B cell (primary cell): ENCODE measurements at places on chromosomes 5 and 9. TPM values are rescaled to one million over a fixed set of nuclear protein-coding genes. Genes with fewer than 3 reads are reported as not detected.

The PCSK1 gene
- total RNA-seq: not detected in 2 replicates

- no peak for DNase-seq
These were observed 261.9 kb upstream of the ZNF462 start for GRCh38 chr9:106600955-106601560.

GRCh38 chr9:5448461-5449435 lies 1.6 kb upstream of the CD274 start:
- no peak for DNase-seq

DNA sequence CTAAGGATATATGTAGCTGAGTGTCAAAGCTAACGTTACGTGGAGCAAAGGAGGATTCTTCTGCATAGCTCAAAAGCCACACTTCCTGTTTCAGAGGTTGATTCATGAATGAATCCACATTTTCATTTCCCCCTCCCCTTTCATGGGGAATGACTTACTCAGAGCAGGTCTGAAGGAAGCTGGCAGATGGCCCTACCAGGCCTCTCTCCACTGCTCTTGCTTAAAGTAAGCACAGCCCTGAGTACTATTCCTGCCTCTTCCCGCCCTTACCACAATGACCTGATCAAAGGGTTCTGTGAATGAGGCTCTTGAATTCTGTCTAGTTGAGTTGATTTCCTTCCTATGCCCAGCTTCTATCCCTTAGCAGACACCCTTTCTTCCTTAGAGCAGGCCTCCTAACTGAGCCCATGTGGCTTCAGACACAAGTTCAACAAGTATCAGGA lies 6.3 kb downstream of the IGIP start:
- DNase-seq: no peak

DNA sequence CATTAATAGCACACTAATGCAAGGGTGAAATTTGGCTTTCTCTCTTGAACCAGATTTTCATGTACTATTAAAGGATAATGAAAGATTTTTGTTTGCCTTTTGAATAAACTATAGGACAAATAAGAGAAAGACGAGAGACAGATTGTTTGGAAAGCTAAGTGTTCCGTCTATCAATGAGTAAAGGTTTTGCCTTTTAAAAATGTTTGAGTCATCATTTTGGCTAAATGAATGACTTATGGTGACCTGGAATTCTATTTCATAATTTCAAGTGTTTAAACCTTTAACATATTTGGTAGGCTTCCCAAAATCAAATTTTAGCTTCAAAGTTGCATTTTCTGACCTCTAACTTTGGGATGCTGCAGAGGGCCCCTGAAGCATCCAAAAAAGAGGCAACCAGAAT lies 145.2 kb downstream of the SLC25A46 start:
- DNase-seq: no peak

The PTGER4 gene
- 26.3 and 26.8 TPM in 2 replicates for total RNA-seq

- no peak for DNase-seq
These were observed 264.8 kb upstream of the PTGER4 start for GRCh38 chr5:40414922-40415321.

GRCh38 chr5:166772770-166773169 lies 1518.7 kb upstream of the WWC1 start:
- no peak for DNase-seq

The PCDHGB4 gene
- total RNA-seq: 1.6 and 1.8 TPM in 2 replicates

The IL9 gene
- total RNA-seq: not detected in 2 replicates
